ENCODE measurements at places on chromosomes 13 and 19.

DNA sequence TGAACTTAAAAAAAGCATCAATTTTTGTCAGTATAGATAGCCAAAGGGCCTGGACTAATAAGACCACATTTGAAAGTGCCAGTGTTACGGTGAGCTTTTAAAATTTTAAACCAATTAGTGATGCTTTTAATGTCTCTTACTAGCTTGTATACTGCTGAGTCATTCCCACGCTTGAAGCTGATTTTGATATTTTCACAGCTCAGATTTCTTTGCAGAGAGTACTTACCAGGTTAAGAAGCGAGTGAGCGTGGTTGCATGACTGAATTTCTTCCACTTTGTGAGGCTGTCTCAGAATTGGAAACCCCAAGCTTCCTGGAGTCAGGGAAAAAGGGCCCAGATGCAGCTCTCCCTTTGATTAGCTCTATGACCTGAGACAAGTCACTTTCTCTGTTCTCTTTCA lies 74.5 kb upstream of the NBEA start:
- no peak for DNase-seq

DNA sequence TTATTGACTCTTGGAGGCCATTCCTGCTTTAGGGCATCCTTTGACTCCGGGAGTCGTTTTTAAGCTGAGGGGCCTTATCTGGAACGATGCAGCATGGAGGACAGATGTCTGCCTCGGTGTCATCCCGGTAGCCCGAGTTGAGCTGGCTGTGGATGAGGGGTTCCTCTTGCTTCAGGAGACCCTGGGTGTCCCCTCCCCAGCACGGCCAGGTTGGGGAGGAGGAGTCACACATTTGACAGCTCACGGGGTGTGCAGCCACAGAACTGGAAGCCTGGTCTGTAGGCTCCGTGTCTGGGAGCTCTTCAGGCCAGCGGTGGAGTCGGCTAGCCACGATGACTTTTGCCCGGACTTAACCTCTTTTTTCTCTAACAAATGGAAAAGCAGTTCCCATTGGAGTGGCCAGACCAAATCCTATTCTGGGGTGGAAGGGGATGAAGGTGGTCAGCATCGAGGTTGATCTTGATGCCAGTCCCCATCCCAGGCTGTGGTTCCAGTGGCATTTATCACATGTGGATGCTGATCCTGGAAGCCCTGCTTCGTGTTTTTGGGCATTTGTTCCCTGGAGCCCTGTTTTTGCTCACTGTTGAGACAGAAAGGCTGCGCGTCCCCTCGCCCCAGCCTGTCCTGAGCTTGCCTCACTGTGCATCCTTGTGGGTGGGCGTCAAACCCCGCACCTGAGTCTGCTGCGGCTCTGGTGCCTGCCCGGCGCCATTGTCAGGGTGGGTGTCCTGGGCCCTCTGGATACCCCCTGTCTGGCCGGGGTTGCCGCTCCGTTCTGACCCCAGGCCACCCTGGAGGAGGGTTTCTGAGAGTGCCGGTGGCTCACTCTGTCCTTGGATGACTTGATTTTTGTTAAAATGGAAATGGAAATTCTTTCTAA lies 12.0 kb downstream of the TFDP1 start:
- no peak for DNase-seq

- no peak for DNase-seq
These were observed 173.0 kb downstream of the OLFM4 start for GRCh38 chr13:53201454-53202225.

- DNase-seq = no peak
These were observed 89.0 kb downstream of the TEX29 start for GRCh38 chr13:111409413-111409812.

DNA sequence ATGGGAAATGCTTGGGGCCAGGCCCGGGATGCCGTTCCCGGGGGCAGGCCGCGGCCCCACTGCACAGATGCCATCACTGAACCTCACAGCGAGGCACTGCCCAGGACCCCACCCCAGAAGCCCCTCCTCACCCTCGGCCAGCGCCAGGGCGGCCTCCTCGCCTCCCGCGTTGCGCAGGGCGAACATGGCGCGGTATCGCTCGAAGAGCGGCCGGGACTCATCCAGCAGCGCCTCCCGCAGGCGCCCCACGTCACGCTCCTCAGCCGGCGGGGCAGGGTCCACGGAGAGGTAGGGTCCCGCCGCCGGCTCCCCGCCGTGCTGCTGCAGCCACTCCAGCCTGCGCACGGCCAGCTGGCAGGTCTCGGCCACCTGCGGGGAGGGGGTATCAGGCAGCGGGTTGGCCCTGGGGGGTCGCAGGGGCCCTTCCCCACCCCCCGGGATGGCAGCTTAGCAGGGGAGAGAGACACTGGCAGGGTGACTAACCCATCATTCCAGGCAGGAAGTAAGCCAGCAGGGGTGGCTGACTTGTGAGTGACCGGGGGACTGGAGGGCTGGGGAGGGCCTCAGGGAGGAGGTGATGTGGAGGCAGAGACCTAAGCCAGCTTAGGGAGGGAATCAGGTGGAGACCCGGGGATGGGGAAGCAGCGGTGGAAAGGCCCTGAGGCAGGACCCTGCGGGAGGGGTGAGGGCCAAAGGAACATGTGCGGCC lies 8.2 kb downstream of the DOHH start:
- DNase-seq = no peak

DNA sequence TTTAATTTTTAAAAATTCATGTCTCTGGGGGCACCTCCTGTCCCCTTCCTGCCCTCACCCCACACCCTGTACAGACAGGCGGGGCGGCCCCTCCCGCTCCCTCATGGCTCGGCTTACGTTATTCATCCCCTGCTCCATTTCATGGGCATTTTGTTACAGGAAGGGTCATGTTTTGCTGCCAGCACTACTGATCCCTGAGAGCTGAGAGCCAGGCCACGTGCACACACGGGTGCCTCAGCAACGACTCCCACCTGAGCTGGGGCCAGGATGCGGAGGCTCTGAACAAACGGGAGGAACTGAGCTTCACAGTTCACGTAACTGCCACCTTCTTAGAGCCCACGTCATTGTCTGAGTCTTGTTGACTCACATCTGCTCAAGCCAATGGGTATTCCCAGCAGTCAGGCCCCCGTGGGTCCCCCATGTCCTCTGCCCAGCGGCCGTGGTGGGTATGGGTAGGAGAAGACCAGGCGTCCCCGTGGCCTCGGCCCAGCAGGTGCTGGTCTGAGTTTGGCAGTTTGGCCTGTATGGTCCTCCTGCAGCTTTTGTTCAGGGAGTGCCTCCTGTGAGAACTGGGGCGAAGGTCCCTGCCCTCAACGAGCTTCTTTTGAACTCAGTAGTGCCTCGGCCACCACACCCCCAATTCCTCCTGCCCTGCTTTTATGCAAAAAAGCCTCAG lies 16.4 kb upstream of the TMEM255B start:
- no peak for DNase-seq

- peak; percentile 90 for DNase-seq
These were observed 65.0 kb downstream of the FGF9 start for GRCh38 chr13:21735701-21736401.

DNA sequence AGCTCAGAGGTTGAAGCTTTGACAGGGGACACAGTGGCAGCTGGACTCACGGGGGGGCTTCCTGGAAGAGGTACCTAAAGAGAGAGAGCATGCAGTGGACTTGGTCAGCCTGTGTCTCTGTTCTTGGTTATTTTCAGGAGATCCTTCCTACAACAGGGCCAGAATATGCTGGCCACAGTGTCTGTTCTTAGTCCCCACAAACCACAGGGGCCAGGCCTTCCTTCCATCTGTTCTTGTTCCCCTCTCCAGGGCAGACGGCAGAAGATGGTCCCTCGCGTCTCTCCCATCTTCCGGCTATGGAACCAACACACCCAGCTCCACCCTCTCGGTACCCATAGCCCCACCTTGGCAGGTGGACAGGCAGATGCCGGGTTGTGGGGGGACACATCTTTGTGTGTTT lies 24.8 kb downstream of the MAST3 start:
- no peak for DNase-seq

GRCh38 chr19:48752496-48753365 lies at the start of gene FUT1:
Gene FUT1 (minus strand): TSS chr19:48752641. CDS start chr19:48751281, 1,360 bp downstream.
- peak; percentile 77 for DNase-seq

DNA sequence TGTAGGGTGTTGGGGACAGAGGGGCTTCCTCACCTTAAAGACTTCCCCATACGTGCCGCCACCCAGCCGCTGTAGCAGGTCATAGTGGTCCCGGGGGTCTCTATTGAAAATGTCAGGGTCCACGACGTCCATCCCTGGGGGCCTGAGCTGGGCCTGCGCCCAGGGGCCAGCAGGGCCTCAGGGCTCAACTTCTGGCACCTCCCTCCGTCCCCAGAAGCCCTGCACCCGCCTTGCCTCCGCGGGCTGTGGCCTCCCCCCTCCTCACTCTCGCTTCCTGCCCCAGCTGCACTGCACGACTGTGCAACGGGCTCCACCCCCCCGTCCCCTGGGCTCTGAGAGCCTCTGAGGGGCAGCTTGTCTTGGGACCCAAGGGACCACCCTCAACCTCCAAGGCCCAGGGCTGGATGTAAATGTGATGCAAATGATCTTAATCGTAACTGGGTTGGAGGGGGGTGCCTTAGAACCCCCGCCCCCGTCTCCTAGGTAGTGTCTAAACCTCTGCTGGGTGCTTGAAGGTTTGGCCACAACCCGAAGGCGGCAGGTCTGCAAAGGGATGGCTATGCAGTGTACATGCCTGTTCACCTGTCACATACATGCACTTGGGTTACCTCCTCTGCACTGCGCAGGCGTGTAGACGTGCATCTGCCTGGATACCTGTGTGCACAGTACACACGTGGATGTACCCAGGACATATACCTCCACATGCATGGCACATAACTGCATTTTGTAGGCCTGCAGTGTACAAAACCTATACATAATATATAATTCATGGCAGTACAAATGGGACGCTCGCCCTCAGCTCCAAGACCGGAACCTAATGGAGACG lies at the start of gene MAP4K1:
Gene MAP4K1 (minus strand): TSS at position 190 of the 826 bp plus-strand sequence. CDS start 58 bp downstream, at position 132.
- DNase-seq = peak; percentile 41

DNA sequence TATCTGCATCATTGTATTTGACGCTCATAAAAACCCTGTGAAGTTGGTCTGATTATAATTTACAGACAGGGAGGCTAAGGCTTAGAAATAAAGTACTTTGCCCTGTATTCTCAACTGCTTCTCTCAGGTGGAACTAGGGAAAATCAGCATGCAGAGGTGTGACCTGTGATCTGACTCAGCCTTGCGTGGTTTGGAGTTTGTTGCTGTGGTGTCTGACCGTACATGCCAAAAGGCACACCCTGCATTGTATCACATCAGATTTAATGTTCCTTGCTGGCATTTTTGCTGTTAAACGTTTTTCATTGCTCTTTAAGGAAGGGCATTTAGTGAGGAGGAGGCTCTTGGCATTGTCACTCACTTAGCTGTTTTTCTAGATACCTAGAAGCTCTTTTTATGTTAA lies 58.8 kb upstream of the C1QTNF9B start:
- DNase-seq = no peak

DNA sequence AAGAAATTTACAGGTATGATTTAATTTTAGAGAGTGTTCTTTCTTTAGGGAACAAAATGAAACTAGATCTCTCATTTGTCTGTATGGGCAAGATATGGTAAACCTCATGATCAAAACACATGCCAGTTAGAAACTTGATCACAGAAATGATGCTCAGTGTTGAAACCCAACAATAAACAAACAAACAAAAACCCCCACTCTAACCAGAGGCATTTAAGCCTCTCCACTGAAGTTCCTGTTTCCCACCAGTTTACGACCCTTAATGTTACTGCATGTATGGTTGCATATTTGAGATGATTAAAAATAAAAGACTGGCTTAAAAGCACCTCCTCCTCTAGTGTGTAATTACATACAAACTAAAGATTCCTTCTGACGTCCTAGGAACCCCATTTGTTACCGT lies 293.3 kb upstream of the MAB21L1 start:
- DNase-seq = no peak

GRCh38 chr19:38028913-38029510 lies 122.0 kb downstream of the SIPA1L3 start:
- DNase-seq = no peak

- DNase-seq = no peak
These were observed 55.9 kb upstream of the SERP2 start for GRCh38 chr13:44317752-44318151.

- DNase-seq = no peak
These were observed 93.3 kb upstream of the DOCK9 start for GRCh38 chr13:99071211-99071610.

DNA sequence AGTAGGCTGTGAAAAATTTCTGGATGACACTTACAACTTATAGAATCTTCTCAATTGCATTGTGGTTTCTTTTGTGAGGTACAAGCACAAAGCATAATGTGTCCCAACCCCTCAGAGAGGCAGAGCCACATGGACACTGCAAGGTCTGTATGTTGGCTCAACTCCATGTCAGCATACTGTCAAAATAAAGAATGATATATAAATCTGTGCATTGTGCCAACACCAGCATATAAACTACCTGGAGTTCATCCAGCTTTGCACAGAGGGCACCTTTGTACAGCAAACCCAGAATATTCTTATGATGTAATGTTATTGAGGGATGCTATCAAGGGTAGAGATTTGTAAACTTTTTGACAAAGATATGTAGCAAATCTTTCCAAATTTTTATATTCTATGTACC lies 1065.8 kb upstream of the MIR17HG start:
- no peak for DNase-seq

DNA sequence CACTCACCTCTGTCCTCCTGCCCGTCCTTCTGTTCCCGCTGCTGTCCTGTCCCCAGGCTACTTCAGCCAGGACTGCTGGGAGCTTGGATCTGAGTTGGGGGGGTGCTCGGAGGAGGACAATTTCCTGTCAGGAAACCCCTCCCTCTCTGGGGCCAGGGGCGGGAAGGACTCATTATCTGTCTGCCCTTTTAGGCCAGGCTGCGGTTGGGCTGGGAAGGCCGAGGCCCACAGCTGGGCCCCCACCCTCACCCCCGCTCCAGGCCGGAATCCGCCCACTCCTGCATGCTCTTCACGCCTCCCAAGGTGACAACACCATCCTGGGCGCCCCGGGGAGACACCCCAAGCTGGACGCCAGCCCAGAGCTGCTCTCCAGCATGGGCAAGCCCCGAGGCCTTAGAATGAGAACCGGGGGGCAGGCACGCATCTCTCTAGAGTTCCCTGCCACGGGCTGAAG lies at the start of gene EXOC3L2:
Gene EXOC3L2 (minus strand): TSS at position 74 of the 454 bp plus-strand sequence. CDS start 6,362 bp downstream, outside the sequence.
- no peak for DNase-seq

- DNase-seq = no peak
These were observed 5.3 kb downstream of the USHBP1 start for GRCh38 chr19:17259118-17259780.

- no peak for DNase-seq
These were observed 9.6 kb downstream of the BCAM start for GRCh38 chr19:44818466-44819031.

Measured in cerebellar cortex (tissue), 1 donor.